ENCODE measurements at places on chromosomes 3 and 15.

DNA sequence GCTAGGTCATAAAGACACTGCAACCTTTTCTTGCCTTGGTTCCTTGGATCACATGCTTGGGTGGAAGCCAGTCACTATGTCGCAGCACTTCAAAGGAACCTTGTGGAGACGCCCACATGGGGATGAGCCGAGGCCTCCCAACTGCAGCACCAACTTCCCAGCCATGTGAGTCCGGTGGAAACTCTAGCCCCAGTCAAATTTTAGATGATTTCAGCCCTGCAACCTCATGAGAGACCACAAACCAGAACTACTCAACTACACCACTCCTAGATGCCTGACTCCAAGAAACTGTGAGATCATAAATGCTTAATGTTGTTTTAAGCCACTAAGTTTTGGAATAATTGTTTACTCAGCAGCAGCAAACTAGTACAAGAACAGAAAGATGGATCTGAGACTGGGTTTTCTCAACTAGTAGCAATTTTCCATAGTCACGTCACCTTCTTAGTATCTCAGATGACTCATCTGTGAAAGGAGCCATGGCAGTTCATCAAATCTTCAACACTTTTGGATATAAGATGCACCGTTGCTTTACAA, 86.5 kb downstream of the MB21D2 start:
- peaks cover 67% of the 10 kb centered on the region for H3K4me1 ChIP-seq
- DNase-seq: peak; percentile 15
- peak overlapping the region; percentile 25 for H3K4me3 ChIP-seq
- peak overlapping the region; percentile 88 for H3K27ac ChIP-seq
- peaks cover 34% of the 10 kb centered on the region for H3K36me3 ChIP-seq

- no peak overlapping the region for H3K27ac ChIP-seq
- peak overlapping the region; percentile 0 for H3K4me3 ChIP-seq
- DNase-seq: peak; percentile 48
- H3K36me3 ChIP-seq: no peaks in the 10 kb centered on the region
- no peaks in the 10 kb centered on the region for H3K27me3 ChIP-seq
Measured at GRCh38 chr15:65638681-65639089, 16.9 kb downstream of the SLC24A1 start.

GRCh38 chr3:66394753-66395249, 106.0 kb downstream of the LRIG1 start:
- H3K36me3 ChIP-seq: peaks cover 46% of the 10 kb centered on the region
- no peaks in the 10 kb centered on the region for H3K27me3 ChIP-seq
- H3K27ac ChIP-seq: no peak overlapping the region
- H3K4me1 ChIP-seq: peaks cover 36% of the 10 kb centered on the region
- H3K4me3 ChIP-seq: no peak overlapping the region

GRCh38 chr3:46271209-46271745, 29.0 kb downstream of the CCR3 start:
- H3K27ac ChIP-seq: no peak overlapping the region
- H3K4me1 ChIP-seq: peaks cover 64% of the 10 kb centered on the region
- H3K4me3 ChIP-seq: no peak overlapping the region
- peaks cover 14% of the 10 kb centered on the region for H3K36me3 ChIP-seq

GRCh38 chr15:52136442-52136980, 23.9 kb upstream of the BCL2L10 start:
- no peak overlapping the region for H3K27ac ChIP-seq
- DNase-seq: no peak
- peaks cover 7% of the 10 kb centered on the region for H3K4me1 ChIP-seq
- H3K36me3 ChIP-seq: peaks cover 12% of the 10 kb centered on the region
- H3K27me3 ChIP-seq: no peaks in the 10 kb centered on the region

DNA sequence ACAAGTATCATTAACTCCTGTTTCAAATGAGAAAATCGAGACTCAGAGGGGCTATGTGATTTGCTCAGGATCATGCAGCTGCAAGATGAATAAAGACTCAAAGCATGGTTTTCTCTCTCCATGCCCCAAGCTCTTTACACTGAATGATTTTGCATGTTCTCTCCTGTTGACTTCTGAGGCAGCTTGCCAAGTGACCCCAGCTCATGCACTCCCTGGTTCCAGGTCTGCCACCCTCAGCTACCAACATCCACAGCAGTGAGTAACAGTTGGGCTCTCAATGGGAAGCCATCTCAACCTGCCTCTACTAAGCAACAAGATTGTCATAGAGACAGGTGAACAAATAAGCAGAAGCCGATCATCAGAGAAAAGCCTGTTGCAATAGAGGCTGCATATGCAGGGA, 116.9 kb upstream of the GADL1 start:
- peaks cover 1% of the 10 kb centered on the region for H3K36me3 ChIP-seq
- H3K27me3 ChIP-seq: no peaks in the 10 kb centered on the region
- no peak overlapping the region for H3K4me3 ChIP-seq

- H3K36me3 ChIP-seq: no peaks in the 10 kb centered on the region
- peaks cover 10% of the 10 kb centered on the region for H3K27me3 ChIP-seq
- no peak for DNase-seq
- no peak overlapping the region for H3K27ac ChIP-seq
- no peak overlapping the region for H3K4me3 ChIP-seq
- H3K4me1 ChIP-seq: no peaks in the 10 kb centered on the region
Measured at GRCh38 chr3:40576396-40576795, 51.6 kb downstream of the ZNF621 start.

- no peak overlapping the region for H3K27ac ChIP-seq
- H3K4me1 ChIP-seq: no peaks in the 10 kb centered on the region
- no peaks in the 10 kb centered on the region for H3K36me3 ChIP-seq
- no peak overlapping the region for H3K4me3 ChIP-seq
- H3K27me3 ChIP-seq: peaks cover 2% of the 10 kb centered on the region
Measured at GRCh38 chr3:148789906-148790305, 37.7 kb upstream of the CPB1 start.

- peaks cover 2% of the 10 kb centered on the region for H3K27me3 ChIP-seq
- no peak overlapping the region for H3K27ac ChIP-seq
- H3K4me1 ChIP-seq: no peaks in the 10 kb centered on the region
- H3K36me3 ChIP-seq: no peaks in the 10 kb centered on the region
- no peak for DNase-seq
Measured at GRCh38 chr15:71434774-71435173, 319.5 kb downstream of the THSD4 start.

DNA sequence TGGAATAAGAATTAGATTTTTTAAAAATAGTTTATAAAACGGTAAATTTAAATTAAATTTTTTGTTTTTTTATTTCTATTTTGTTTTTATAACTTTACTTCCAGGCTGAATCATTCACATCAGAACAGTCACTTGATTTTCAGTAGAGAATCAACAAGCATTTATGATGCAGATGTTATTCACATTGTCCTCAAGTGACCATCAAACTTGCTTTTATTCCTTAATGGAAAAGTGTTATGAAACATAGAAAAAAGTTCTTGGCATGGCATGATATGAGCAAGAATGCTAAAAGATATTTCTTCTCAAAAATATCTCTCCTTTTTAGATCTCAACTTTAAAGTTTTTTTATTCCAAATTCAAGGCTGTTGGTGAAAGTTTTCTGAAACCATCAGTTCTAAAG, 70.9 kb upstream of the TGFBR2 start:
- H3K27ac ChIP-seq: no peak overlapping the region
- no peak for DNase-seq
- H3K4me3 ChIP-seq: no peak overlapping the region
- H3K36me3 ChIP-seq: no peaks in the 10 kb centered on the region

DNA sequence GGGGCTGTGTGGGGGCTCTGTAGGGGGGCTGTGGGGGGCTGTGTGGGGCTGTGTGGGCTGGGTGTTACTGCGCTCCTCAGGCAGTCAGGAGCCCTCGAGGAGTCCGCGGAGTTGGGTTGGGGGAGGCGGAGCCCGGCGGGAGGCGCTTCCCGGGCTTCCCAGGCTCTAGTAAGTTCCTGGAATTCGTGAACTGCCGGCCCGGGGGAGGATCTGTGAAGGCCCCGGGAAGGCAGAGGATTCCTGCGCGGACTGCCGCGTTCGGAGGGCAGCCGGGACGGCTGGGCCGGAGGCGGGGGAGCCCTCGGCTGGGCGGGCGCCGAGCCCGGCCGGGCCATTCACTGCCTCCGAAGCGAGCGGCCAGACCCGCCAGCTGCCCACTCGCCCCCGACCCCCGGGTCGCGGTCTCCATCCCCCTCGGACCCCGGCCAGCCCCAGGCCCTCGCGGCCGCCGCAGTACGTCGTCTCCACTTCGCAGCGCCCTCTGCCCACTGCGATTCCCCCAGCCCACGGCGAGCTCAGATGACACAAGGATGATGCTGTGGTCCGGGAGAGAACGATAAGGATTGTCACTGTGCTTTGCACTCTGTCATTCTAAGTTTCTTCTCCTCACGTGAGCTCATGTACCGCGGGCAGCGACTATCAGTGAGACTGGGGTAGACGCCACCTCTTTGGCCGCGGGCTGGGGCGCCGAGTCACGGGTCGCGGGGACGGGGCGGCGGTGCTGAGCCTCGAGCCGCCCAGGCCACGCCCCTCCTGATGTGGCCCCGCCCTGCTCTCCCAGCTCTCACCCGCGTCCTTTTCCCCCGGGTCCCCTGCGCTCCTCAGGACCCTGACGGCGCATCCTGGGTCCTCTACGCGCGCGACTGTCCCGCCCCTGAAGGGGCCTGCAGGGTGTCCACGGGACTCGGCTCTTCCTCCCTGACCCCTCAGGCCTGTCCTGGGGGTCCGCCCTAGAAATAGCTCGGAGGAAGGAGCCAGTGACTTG, 65.3 kb downstream of the KLF13 start:
- DNase-seq: peak; percentile 78
- H3K4me1 ChIP-seq: peaks cover 37% of the 10 kb centered on the region
- peak overlapping the region; percentile 86 for H3K4me3 ChIP-seq
- H3K36me3 ChIP-seq: peaks cover 7% of the 10 kb centered on the region

DNA sequence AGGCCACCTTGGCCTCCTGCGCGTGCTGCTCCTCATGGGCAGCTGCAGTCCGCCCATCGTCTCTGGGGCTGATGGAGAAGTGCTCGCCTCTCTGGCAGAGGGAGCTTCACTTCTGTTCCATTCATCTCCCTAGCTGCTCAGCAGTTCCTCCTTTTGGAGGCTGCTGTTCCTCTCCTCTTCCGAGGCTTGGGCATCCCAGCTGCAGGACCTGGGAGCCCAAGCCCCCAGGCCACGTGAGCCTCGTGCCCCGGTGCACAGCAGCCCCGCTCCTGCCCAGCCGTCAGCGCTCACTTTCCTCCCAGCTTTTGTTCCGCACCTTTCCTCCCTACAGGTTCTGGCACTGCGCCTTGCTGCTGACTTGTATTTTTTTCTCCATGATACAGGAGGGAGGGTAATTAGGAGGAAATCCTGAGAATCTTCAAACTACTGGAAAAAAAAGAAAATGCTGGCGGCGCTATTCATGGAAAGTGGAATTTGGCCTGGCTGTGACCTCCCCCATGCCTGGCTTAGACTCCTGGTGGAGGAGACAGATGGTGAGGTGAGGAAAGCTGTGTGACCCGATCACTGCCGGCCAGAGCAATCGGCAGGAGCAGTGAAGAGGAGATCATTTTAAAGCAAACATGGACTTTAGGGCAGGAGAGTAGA, 210.1 kb downstream of the CHST2 start:
- no peak overlapping the region for H3K27ac ChIP-seq
- no peaks in the 10 kb centered on the region for H3K36me3 ChIP-seq
- H3K4me3 ChIP-seq: no peak overlapping the region
- H3K4me1 ChIP-seq: no peaks in the 10 kb centered on the region
- no peaks in the 10 kb centered on the region for H3K27me3 ChIP-seq

GRCh38 chr3:89057398-89057797, 50.0 kb upstream of the EPHA3 start:
- no peak overlapping the region for H3K4me3 ChIP-seq
- H3K27ac ChIP-seq: no peak overlapping the region
- no peaks in the 10 kb centered on the region for H3K36me3 ChIP-seq

Measured in activated T-helper 1 cell treated with anti-CD3 and anti-CD28 coated beads, Interleukin-12 subunit alpha, Interleukin-12 subunit beta, Interleukin-2, Interleukin-4 antibody, amounts not matched to agents 30 ng/mL and 10 ng/mL and 1 ng/mL, durations not matched to agents 14 hours and 24 hours and 36 hours (primary cell).